ENCODE measurements at places on chromosomes 3 and 15.

DNA sequence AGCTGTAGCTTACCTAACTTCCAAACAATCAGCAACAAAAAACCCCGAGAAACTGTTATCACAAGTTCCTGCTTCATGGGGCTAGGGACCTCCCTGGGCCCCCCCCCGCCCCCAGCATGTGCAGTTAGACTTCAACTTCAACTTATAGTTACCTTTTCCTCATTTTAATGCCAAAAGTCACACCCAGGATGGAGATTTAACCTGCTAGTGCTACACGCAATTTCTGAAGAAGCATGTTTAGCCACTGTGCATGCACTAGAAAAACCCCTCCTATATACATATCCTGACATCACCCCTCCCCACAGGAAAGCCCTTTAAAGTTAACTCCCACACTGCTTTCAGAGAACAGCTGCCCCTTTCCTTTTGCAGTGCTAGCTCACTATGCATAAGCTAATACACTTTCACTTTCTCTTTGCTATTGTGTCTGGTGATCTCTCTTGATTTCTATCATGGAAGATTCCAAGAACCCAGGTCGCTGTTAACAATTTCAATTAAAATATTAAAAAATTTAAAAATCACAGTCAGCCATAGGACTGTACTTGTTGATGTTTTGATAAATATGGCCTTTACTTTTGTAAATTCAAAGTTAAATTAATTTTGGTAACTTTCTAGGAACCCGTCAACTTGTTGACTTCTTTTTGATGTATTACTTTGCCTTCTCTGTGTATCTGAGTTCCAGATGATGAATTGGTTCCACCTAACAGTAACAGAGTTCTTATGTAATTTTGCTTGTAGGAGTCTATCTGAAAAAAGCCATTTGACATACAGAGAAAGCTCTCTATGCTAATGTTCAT lies 75.2 kb upstream of the ACAD9 start:
- DNase-seq, result peak; percentile 53

DNA sequence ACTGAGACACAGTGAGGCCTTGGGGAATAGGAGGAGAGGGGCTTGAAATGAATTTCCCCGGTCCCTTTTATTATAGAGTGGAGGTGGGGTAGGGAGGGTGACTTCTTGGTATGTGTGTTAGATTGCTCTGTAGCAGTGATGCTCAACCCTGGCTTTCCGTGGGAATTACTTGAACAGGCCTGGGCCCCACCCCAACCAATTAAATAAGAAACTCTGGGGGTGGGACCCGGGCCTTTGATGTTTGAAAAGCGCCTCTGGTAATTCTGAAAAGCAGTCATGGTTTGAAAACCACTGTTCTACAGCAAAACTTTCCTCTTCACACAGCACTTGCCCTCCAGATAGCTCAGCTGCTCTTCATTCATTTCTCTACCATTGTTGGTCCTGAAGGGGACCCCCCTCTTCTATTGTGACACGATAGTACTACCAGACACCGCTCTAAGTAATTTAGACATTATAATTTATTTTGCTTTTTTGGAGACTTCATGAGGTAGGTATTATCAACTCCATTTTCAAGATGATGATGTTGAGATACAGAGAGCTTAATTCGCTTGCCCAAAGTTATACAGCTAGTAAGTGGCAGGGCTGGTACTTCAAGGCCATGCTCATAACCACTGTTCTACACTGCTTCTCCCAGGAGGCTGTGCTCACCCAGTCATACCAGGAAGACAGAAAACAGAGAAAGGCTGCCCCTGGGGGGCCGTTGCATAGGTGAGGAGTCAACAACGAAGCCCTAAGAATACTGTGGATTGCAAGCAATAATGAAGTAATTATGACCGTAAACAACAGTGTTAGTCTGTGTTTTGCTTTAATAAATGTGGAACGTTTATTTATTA lies 176.2 kb downstream of the PEX5L start:
- no peak for DNase-seq

DNA sequence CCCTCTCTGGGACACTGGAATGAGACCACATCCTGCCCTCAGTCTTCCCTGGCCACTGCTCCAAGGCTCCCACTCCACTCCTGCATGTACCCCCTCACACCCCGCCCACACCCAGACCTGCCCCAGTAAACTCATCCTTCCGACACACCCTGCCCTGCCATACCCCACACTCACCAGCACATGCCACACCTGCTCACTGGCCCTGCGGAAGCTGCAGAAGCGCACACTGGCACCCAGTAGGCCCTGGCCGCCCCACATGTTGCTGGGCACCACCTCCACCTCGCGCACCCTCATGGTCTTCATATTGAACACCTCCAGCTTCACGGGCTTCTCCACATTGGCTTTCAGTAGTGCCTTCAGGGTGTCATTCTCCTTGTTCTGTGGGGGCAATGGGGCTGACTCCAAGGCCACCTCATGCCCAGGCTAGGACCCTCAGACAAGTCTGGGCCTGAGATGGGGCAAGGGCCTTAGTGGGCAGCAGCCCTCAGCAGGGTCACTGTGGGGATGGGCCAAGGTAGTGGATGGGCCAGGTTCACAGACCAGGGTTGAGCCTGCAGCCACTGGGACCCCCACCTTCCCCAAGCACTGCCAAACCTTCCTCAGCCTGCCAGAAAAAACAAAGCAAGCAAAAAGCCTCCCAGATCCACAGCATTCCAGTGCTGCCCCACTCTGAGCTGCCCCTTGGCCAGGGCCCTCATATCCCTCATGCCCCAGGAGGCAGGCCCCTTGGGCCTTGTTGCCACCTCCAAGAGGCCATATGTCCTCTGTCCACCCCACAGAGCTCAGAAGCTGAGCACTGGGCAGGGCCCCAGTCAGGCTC lies 4.7 kb downstream of the GORASP1 start:
- DNase-seq, result no peak

DNA sequence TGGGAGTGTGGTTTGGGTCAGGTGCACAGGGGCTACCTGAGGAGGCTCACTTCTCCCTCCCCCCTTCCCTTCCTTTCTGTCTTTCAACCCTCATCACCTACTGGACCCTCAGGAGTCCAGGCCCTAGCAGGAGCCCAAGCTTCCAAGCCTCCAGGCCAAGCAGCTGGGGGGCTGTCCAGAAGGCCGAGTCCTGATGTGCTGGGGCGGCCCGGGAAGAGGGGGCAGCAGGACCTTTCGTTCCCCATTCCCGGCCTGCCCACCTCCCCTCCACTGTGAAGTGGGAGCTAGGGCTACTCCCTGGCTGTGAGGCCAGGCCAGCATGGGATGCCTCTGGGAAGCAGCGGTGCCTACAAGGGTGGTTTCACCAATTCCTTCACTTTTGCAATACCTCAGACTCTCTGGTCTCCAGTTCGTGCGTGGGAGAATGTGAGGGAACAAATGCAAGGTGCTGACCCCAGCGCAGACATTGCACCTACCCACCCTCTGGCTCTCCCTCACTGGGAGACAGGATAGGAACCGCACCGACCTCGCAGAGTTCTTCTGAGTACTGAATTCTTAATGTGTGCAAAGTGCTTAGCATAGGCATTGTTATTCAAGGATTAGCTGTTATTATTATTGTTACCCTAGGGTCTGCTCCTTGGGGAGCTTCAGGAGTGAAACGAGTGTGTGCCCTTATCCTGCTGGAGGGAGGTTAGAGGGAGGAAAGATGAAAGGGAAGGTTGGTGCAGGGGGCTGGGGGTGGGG lies 2.5 kb downstream of the EPHB3 start:
- no peak for DNase-seq
